Naive thymus-derived CD8-positive, alpha-beta T cell (primary cell): ENCODE measurements at places on chromosomes 12 and 14. TPM values are rescaled to one million over a fixed set of nuclear protein-coding genes. Genes with fewer than 3 reads are reported as not detected.

CEBPE gene
- polyA plus RNA-seq, result 2.4 TPM

GRCh38 chr12:8678661-8679111 lies 16.1 kb upstream of the MFAP5 start:
- no peak for DNase-seq

DNA sequence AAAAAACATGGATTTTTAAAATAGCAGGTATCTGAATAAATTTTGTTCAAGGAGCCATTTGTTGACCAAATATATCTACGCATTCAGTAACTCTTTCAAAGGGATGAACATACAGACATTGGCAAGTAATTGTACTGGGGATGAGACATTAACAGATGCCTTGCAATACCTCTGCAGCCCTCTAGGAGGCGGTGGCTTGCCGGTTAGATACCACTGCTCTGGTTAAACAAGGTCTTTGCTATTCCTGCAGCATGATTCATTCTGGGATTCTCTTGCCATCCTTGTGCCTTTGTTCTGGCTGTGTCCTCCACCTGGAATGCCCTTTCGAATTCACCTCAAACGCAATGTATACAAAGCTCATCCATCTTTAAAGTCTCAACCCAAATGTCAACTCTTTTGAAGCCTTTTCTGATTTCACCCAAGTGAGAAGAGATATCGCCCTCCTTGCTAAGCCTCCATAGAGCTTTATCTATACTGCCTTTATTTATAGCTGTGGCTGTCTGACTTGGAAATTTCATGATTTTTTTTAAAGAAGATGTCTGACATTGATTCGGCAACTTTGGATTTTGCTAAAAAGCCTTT lies 131.0 kb upstream of the SRRM4 start:
- no peak for DNase-seq

GRCh38 chr14:102759456-102760187 lies 17.6 kb upstream of the TRAF3 start:
- no peak for DNase-seq

GRCh38 chr12:82817368-82817767 lies 130.7 kb downstream of the TMTC2 start:
- no peak for DNase-seq

DNA sequence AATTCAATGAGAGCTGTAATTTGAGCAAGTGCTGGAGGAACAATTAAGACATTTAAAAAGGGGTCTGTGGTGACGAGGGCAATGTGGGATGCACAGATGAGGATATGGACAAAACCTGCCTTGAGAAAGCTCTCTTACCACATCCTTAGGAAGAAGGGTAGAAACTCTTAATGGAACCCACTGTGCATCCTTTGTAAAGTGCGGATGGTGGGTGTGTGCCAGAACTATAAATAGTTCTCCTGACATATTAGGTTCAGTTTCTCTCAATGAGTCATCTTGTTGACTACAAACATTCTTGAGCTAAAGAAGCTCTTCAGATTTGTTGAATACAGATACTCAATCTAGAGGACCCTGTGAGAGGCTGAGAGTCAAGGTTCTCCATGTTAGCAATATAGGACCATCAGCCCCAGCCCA lies 106.1 kb upstream of the ANO4 start:
- no peak for DNase-seq
